ENCODE measurements at places on chromosomes 7 and 10.

GRCh38 chr10:44857363-44858016, 53.6 kb upstream of the TMEM72 start:
- peak; percentile 75 for DNase-seq

DNA sequence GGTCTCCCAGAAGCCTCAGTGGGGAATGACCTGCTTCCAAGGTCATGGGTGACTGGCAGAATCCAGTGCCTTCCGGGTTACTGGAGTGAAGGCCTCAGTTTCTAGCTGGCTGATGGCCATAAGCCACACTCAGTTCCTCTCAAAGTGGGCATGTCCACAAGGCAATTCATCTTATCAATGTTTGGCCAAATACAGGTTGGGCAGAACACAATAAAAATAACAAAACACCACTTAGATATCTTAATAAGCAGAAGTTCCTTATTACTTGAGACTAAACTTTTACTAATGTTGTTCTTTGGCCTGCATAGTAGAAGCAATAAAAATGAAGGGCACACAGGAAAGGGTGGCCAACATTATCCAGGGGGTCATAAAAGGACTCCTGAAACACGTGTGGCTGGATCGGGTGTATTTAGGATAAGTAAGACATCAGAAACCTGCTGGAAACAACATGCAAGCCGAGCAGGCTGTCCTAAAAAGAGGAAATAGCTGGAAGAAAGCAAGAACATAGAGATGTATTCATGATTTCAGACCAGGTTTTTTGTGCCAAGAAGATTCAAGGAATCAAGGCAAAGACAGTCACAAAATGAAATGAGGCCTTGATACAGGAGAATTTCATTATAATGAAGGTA, 19.6 kb upstream of the AKR1C2 start:
- DNase-seq, result no peak

DNA sequence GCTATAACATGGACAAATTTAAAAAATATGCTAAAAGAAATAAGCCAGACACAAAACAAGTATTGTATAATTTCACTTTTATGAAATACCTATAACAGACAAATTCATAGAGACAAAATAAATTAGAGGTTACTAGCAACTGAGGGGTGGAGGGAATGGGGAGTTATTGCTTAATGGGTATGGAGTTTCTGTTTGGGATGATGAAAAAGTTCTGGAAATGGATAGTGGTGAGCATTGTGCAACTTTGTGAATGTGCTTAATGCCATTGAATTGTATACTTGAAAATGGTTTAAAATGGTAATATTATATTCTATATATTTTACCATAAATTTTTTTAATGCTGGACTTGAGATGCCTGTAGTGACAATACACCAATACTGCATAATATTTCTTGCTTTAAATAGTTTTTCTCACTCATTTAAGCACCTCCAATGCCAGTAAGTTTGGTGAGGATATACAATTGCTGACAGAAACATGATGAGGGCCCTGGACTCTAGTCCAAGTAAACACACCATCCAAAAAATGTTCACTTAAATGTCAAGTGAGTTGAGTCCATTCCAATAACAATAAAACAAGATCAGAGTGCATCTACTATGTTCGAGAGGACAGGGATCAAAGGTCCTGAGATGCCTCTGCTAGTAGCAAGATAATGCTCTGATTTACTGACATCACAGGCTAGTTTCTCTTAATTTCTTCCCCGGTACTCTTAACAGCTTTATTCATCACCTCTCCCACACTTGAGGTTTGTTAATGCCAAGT, 71.9 kb downstream of the NT5C2 start:
- DNase-seq, result no peak

DNA sequence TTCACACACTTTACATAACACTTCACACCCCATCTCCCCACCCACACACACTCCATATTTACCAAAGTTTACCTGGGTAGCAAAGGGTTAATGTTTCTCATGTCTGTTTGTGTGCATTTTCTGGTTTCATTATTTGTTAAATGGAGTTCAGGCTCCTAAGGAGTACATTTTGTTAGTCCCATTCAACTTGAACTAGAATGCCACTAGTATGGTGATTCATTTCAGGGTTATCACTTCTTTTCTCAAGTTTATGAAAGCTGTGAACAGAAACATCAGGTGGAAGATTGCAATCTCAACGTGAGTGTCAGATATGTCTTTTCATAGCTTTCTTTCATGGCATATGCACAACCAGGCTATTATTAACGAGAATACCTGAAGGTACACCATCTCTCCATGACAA, 1027.5 kb downstream of the GATA3 start:
- DNase-seq, result no peak

DNA sequence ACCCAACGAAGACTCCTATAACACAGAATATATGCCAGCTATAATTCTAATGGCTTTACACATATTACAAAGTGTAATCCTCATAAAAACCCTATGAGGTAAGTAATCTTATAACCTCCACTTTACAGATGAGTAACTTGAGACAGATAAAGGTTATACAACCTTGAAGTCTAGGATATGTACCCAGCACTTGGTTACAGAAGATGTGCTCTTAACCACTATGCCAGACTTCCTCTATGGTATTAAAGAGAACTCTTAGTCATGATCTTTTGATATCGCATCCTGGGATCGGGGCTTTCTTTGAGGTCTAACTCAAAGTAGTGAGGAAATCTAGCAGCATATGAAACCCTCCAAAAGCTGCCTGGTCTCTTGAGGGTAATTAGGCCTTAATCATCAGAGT, 319.2 kb upstream of the LRRN3 start:
- no peak for DNase-seq

- DNase-seq, result no peak
Observed at GRCh38 chr7:39099146-39099545, 121.4 kb downstream of the POU6F2 start.

- no peak for DNase-seq
Observed at GRCh38 chr10:103215601-103216000, 22.5 kb upstream of the NT5C2 start.

GRCh38 chr7:105098863-105099515, 85.0 kb downstream of the KMT2E start:
- no peak for DNase-seq
